ENCODE measurements at places on chromosomes 16 and 17. TPM values are rescaled to one million over a fixed set of nuclear protein-coding genes. Genes with fewer than 3 reads are reported as not detected.

Gene SLC35G6
- 0.18 TPM for polyA plus RNA-seq

DNA sequence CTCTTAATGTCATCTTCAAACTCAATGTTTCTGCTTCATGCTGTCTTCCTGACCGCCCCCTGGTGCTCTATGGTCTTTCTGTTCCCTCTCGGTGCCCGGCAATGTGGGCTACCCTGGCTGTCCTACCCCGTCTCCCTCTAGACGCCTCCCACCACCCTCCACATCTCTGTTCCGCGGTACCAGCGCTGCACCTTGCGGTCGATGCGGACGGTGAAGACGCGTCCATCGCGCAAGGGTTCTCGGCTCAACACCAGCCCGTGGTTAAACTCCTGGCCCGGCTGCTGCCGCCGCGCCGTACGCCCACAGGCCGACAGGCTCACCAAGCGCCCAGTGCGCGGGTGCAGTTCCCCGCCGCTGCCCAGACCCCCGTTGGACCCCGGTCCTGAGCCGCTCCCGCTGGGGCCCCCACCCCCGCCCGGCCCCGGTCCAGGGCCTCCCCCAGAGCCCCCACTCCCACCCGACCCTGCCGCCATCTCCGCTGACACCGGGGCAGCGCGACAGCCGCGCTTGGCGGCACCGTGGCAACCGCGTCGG lies at the start of gene NEURL4:
Gene NEURL4, minus strand, starts transcription at position 496 of the 534 bp plus-strand sequence. Its CDS starts 23 bp downstream, at position 473.
- no peak for DNase-seq

GRCh38 chr16:12350945-12351344 lies 374.4 kb downstream of the SNX29 start:
- no peak for DNase-seq

DNA sequence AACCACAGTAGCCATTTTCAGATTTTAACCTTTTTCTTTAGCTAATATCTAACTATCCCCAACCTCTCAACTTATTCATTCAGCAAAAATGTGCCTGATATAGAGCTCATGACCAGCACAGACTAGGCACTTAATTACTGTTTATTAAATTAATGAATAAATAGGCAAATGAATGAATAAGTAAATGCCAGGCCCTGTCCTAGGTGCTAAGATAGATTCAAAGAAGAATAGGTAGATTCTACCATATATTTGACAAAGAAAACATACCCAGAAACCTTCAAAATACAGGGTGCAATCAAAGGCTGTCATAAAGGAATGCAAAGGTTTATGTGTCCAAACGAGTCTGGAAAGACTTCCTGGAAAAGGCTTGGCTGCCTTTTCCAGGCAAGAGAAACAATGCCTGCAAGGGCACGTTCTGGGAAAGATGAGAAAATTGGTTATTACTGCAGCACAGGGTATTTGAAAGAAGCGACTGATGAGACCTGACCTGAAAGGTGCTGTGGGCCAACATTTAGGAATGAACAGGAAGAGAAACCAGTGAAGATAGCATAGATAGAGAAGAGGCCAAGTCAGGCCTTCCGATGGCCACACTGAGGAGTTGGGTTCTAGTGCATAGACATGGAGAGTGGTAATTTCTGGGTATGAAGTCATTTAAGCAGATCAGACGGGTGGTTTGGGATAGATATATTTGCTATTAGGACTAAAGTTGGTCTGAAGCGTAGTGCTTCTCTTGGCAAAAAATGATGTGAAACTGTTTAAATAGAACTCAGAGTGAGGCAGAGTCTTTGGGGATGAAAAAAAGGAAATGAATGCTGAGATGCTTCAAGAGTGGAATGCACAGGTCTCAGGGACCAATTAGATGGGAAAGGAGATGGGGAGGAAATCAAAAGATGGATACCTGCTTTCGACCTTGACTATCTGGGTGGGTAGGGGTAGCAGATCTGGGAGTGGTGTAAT lies 11.4 kb upstream of the CCL2 start:
- DNase-seq: no peak

DNA sequence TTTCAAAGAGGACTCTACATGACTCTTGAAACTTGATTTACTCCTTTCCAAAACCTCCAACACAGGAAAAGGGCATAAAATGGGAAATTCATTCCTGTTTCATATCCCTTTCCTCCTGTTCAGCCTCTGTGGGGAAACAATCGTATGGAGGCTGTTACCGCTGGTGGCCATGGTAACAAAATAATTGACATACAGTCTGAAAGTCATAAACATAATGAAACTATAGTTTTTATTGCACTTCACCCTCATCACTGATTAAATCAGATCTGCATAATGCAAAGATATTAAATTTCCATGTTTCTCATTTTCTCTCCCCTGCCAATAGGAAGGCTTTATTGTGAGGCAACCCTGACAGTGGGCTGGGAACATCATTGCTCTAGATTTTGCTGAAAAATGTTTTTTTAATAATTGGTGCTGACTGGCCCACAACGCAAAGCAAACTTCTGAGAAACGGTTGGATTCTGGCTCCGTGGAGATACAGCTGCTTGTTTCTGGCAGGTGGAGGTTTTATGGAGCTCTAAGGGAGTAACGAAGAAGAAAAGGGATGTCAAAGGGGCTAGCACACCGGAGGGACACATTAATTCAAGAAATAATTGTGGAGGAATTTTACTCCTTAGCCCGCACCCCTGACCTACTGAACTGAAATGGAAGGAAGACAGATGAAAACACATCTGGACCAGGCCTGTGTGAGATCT lies 154.2 kb upstream of the SHISA6 start:
- no peak for DNase-seq

DNA sequence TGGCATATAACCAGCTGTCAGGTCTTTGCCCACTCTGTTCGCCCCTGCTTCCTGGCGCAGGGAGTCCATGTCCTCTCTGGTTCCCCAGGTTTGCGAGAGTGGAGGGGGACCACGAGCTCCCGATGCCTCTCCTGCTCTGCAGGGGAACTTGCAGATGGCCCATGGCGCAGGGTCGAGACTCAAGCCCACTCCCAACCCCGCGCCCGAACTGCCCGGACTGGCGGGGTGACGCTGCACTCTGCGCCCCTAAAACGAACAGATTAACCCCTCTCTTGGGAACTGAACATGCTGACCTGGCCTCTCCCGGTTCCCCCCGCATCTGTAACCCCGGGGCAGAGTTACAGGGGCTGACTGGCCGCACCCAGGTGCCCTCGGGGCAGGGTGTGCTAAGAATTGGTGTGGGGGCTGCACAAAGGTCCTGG lies 681 bp upstream of the PLA2G15 start:
- no peak for DNase-seq

Gene RDM1
- 3.5 TPM for polyA plus RNA-seq

DNA sequence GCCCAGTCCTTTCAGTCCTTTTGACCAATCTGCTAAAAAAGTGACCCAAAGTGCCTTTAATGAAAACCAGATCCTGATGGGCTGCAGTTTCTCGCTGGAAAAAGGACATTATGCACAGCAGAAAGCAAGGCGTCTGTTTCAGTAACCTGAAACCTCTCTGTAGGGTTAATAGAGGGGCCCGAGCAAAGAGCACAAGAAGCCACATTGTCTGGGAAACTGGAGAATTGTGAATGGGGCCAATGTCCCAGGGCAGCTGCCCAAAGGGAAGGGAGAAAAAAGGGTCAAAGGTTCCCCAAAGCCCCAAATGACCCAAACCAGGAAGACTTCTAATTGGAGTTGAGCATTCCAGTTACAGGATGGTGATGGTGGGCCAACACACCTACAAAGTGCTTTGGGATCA lies 3.0 kb downstream of the OTOA start:
- no peak for DNase-seq

DNA sequence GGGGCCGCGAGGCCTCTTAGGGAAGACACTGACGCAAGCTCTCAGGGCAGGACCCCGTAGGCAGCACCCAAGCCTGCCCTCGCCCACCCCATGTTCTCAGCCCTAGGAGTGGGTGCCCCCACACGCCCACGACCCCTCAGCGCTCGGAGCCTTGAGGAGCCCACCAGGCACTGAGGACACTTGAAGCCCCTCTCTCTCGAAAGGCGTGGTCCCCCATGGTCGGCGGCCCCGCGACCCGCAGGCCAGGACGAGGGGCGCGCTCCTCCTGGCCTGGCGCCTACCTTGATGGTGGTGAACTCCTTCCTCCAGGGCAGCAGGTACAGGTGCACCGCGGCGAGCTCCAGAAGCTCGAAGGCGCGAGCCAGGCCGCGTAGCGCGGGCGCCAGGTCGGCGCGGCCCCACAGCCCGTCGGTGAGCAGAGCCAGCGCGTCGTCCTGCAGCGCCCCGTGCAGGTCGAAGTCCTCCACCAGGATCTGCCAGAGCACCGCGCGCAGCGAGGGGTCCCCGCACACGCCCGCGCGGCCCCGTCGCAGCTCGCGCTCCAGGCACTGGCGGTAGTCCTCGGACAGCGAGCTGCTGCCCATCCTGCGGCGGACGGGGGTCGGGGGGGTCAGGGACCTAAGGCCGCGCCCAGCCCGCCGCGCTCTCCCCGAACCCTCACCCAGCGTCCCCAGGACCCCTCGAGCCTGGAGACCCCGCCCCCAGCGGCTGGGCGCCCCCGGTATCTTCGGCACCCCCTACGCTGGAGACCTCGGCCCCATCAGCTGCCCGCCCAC lies 668 bp downstream of the SPATA2L start:
- DNase-seq: no peak

GRCh38 chr17:10192461-10192860 lies 5.9 kb downstream of the GAS7 start:
- no peak for DNase-seq

DNA sequence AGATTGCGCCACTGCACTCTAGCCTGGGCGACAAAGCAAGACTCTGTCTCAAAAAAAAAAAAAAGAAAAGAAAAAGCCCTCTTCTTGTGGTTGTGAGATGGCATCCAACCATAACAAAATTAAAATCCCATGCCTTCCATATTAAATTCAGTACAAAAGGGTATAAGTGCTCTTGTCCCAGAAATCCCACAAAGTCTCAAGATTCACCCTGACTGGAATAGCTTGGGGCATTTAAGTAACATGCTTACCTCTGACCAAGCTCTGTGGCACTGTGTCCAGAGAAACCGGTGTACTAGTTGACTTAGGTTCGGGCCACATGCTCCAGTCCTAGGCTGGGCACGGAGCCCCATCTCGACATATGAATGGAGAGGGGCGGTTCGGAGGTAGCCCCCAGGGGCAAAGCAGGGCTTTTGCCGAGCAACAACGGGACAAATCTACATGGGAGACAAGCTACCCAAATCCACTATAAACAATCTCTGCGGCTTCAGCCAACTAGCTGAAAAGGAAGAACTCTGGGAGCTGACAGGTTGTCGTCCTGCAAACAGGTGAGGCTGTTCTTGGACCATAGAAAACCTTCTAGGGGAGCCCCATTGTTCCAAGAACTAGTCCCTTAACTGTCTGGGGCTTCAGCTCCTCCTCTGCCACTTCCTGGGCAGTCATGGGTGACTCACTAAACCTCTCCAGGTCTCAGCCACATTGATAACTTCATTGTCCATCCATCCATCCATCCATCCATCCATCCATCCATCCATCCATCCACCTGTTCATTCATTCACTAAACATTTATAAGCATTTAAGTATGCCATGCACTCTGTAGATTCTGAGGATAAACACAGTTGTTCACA lies 10.3 kb upstream of the IL4R start:
- no peak for DNase-seq

DNA sequence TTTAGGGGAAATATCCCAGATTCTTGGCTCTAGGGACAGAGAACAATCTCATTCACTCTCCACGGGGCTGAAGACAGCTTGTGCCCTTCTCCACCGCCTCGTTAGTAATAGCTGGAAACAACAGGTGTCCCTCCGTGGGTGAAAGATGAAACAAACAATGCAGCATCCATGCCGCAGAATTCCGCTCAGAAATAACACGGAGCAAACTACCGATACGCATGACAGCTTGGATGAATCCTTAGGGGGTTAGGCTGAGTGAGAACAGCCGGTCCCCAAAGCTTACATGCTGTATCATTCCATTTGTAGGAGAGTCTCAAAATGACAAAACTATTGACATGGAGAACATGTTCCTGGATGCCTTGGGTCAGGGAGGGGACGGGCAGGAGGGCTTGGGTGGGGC lies 29.4 kb upstream of the CACNG1 start:
- DNase-seq: no peak
